ENCODE measurements at places on chromosomes 6 and 20.

GRCh38 chr6:11209906-11210305 is 22.6 kb downstream of the NEDD9 start:
- peak; percentile 75 for DNase-seq

DNA sequence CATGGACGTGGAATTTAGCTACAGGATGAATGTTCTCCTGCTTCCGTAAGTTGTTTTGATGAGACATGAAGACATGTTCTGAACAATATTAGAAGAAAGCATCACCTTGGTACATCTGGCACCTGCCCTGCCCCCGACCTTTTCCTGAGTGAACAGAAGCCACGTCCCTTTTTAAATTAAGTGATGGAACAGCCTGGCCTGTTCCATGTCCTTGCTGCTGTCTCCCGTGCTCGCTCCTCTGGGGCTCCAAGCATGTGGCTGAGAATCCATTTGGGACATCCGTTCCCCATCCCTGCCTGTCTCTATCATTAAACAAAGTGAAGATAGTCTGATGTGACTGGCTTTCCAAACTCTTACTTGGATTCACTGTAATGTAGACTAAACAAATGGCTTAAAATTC is 36.4 kb downstream of the ERMARD start:
- DNase-seq = no peak

DNA sequence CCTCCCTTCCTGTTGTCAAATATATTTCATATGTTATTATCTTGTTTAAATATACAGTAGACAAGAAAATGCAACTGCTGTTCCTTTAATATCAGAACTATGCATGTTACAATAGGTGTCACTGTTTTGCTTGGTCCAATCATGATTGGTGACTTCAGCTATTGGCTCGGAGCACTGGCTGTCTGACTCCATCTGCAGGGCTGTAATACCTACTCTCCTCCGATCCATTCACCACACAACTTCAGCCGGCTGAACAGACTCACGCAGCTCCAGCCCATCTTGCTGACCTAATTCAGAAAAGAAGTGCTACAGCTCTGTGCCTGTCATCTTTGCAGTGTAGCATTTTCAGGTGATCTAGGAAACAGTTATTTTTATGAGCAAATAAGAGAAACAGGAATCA is at the start of gene BTBD3:
Gene BTBD3, plus strand, starts transcription at position 231 of the 400 bp plus-strand sequence. CDS start 383 bp downstream, outside the sequence.
- DNase-seq = peak; percentile 66

DNA sequence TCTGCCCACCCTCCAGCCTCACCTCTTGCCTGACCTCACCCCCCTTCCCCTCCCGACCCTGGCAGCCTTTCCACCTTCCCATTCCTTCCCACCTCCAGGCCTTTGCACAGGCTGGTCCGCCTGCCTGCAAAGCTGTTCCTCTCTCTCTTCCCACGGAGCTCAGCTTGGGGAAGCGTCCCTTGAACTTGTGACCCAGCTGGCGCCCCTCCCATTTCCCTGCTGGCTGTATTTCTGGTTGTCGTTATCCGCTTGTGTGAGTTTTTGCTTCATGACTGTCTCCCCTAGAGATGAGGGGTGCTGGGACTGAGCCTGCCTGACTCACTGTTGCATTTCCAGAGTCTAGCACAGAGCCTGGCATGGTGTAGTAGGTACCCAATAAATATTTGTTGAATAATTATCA is 32.5 kb downstream of the VSTM2L start:
- peak; percentile 26 for DNase-seq

GRCh38 chr6:168596344-168596743 is 155.4 kb downstream of the SMOC2 start:
- no peak for DNase-seq

DNA sequence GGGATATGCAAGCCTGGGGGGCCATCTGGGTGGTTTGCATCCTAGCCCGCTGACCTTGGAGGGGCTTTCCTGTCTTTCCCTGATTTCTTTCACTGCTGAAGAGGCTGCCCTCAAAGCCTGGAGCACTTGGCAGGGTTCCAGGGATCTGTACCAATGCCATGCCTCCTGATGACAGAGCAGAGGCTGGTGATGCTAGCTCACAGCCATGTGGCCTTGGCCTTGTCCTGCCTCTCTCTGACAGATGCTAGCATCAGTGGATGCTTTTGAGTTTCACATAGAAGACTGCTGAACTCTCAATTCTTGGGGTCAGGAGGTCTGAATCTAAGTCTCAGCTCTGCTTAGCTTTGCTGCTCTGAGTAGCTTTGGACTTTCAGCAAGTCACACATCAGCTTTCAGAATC is 21.9 kb upstream of the RREB1 start:
- peak; percentile 23 for DNase-seq

DNA sequence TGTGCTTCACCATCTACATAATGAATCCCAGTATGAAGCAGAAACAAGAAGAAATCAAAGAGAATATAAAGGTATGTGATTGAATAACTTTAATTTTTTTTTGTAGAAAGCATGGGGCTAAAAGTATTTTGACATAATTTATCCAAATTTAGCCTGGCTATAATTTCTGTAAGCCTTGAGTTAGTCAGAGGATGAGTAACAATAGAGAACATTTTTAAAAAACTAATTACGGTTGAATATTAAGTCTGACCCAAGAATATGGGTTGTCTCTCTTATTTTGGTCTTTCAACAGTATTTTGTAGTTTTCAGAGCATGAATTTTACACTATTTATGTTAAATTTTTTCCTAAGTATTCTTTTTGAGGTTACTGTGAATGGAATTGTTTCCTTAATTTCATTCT is 2.5 kb downstream of the GMNN start:
- DNase-seq = peak; percentile 10

GRCh38 chr20:54197621-54198604 is 10.0 kb upstream of the PFDN4 start:
- DNase-seq = peak; percentile 76

- DNase-seq = peak; percentile 100
These were observed 72.4 kb upstream of the BACH2 start for GRCh38 chr6:90369024-90369519.

DNA sequence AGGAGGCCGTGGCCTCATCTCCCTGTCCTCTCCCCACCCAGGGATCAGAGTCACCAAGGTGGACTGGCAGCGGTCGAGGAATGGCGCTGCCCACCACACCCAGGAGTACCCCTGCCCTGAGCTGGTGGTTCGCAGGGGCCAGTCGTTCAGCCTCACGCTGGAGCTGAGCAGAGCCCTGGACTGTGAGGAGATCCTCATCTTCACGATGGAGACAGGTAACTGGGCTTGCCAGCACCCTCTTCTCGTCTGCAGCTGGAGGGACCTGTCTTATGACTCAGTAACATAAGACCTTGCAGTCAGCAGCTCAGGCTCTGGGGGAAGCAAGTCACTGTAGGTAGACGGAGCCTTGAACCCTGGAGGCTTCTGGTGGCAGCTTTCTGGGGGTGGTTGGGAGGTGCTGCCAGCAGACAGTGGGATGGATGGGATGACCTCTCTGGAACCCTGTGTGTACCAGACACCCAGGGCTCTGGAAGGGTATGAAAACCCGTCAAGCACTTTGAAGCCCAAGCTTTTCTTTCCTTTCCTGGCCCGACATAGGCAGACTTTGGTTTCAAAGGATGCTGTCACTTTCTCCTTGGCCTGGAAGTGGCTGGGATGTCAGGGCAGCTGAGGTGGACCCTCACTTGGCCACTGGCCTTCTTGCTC is 13.8 kb downstream of the TGM6 start:
- no peak for DNase-seq

GRCh38 chr6:100886076-100886475 is 4.9 kb upstream of the ASCC3 start:
- DNase-seq = peak; percentile 66

- DNase-seq = no peak
These were observed 7.3 kb upstream of the LBP start for GRCh38 chr20:38338849-38339520.

GRCh38 chr20:8299921-8300320 is 167.9 kb downstream of the PLCB1 start:
- peak; percentile 59 for DNase-seq

- no peak for DNase-seq
These were observed 7.2 kb downstream of the GTF3C6 start for GRCh38 chr6:110965629-110966229.

DNA sequence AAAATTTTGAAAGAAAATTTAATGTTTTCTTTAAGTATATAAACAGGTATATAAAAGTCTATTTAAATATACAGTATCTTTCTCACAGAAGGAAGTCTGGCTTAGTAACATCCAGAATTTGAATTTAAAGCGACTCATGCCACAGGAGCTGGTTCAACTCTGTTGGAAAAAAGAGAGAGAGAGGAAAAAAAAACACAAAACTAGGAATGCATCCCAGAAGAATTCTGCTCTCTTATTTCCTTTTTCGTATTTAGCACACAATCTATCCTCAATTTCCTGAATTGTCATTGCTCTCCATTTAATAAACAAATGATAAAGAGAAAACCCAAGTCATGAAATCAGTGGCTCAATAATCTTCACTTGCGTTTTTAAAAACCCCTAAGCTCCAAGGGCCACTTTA is 107.5 kb upstream of the SCAF8 start:
- no peak for DNase-seq

GRCh38 chr6:111766201-111766857 is 106.9 kb downstream of the FYN start:
- peak; percentile 84 for DNase-seq

GRCh38 chr6:132648828-132649227 is 10.2 kb downstream of the TAAR1 start:
- DNase-seq = no peak

GRCh38 chr6:143264379-143264778 is 186.1 kb downstream of the ADAT2 start:
- DNase-seq = no peak

DNA sequence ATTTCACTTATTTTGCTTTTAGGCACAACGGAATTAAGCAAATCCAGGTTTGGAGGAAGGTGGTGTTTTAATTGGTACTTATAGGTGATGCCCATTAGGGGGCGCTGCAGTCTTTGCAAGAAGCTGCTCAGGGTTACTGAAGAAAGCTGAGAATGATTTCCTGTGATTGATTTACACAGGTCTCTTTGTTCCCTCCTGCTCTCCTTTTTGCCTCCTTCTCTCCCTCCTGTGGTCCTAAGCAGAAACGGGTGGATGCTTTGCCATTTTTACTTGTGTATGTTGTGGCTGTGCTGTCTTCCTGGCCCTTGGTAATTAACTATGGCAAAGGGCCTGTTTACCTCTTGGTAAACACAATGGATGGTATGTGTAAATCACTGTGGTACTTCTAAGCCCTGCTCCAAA is 97.8 kb downstream of the ANKS1A start:
- DNase-seq = peak; percentile 78

GRCh38 chr6:102204351-102204750 is 810.8 kb downstream of the GRIK2 start:
- DNase-seq = no peak

- DNase-seq = peak; percentile 87
These were observed 59.1 kb upstream of the SUPT3H start for GRCh38 chr6:45436544-45437438.

- DNase-seq = peak; percentile 72
These were observed 9.7 kb upstream of the TNFRSF6B start for GRCh38 chr20:63686492-63687321.

DNA sequence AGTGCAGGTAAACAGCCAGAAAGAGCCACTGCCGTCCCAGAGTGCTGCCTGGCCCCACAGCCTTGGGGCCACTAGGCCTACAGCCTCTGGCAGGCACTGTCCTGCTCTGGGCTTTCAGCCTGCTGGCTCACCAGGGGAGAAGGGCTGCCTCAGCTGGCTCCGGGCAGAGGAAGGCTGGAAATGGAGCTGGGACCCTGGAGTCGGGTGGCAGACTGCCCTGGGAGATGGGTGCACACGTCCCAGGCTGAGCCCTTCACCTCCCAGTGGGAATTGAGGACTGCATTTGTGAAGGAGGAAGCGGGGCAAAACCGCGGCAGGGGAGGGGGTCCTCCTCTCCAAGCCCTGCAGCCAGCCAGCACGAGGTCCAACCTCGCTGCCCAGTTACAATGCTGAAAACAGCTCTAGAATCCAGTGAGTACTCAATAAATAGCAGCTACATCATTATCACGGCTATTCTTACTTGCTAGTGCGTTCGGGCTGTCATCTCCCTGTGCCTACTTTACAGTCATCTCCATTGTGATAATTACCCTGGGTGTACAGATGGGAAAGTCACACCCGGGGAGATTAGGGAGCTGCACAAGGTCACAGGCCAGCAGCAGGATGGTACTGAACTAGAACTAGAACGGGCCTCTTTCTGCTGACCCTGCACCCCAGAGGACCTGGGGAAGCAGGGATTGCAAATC is 13.1 kb downstream of the ACSS1 start:
- no peak for DNase-seq

- DNase-seq = peak; percentile 10
These were observed 5.5 kb downstream of the BMP7 start for GRCh38 chr20:57260934-57261333.

DNA sequence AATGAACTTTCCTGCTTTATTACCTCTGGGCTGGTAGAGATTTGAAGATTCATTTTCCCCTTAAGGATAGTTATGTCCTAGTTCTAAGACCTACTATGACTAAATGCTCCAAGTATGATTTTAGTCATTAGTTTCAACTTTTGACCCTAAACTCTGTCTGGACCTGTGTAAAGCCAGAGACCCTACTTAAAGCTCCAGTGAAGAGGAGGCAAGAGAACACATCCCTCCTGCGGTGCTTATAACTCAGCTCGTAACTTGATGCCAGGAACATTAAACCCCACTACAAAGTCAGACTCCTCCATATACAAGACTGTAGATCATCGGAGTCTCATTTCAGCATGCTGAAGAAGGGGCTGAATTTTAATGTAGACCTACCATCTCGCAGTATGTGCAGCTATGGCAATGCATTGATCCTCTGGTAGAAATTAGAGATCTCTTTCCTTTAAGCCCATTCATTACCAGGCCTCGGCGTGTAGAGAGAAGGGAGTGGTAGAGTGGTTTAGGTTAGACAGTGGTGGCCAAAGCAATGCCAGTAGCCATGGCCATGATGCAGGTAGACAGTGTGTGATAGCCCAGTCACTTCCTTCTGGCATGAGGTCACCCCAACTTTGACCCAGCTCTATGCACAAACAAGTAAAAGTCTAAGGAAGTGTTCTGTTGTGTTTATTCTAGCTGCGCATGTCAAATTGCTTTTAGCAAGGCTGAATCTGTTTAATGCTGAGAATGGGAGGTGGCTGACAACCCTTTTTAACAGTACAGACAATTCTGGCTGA is 34.8 kb upstream of the MYB start:
- peak; percentile 86 for DNase-seq

DNA sequence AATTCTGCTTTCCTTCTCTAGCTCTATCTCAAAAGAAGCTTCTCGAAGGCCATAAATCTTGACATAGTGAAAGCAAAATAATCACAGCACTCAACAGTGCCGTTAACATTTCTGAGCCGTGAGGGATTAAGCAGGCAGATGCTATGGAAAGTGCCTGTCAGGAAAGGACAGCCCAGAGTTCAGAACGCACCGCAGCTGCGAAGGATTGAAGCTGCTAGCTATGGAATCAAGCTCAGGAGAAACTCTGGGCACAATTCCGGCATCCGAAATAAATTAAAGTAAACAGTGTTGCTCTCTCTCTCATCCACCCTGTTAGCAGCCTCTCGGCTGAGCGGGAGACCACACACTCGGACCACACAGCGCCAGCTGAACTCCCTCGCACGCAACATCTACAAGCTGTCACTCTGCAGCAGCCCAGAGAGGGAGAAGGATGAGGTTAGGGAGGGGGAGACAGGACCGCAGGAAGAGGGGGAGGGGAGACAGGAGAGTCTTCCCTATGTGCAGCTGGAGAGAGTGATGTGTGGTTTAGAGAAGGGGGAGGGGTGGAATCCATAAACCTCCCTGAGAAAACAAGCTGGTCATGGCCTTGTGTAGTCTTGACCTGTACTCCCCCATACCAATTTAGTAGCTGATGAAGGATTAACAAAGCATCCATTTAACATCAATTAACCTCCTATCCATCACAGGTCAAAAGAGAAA is 9.0 kb downstream of the EXOC2 start:
- peak; percentile 96 for DNase-seq

Data from fibroblast of skin of right biceps (primary cell).